ENCODE measurements at places on chromosomes 1 and 21. TPM values are rescaled to one million over a fixed set of nuclear protein-coding genes. Genes with fewer than 3 reads are reported as not detected.

CELA3A gene
- not detected for total RNA-seq

DNA sequence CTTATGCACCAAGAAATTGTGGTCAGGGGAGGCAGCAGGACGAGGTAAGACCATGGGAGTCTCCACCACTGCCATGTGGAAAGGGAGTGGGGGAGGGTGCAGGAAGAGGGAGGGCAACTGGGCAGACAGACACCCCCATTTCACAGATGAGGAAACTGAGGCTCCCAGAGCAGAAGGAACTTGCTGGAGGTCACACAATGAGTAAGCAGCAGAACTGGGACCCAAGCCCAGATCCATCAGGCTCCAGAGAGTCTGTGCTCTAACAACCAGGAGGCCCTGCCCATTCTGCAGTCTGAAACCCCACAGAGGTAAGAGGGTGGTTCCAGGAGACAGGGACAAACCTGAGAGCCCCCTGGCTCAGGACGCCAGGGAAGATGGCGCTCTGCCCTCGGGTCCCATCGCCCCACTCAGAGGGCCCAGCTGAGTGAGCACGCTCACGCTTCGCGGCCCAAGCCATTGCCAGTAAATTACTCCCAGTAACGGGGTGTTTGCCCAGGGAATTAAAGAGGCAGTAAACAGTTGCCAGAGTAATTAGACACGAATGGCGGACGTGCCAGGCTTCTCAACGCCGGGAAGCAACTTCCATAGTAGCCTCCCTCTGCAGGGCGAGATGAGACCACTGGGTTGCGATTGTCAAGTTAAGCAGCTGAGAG is 59.2 kb downstream of the MATN1 start:
- DNase-seq = no peak

DNA sequence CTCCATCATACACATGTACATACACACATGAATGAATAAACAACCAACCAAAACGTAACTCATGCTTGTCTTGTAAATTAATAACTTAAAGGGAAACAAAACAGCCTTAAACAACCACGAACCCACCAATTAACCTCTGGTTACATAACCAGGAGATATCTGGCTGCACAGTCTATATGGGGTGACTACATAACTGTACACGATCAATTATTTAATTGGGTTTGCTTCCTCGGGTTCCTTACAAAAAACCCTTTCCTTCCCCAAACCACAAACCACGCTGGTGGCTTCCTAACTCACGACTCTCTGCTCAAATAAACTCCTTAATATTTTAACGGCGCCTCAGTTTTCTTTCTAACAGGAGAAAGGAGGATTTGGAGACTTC is 744 bp downstream of the ZNF670 start:
- no peak for DNase-seq

- DNase-seq = no peak
These were observed 33.4 kb downstream of the TLR5 start for GRCh38 chr1:223109581-223110026.

DNA sequence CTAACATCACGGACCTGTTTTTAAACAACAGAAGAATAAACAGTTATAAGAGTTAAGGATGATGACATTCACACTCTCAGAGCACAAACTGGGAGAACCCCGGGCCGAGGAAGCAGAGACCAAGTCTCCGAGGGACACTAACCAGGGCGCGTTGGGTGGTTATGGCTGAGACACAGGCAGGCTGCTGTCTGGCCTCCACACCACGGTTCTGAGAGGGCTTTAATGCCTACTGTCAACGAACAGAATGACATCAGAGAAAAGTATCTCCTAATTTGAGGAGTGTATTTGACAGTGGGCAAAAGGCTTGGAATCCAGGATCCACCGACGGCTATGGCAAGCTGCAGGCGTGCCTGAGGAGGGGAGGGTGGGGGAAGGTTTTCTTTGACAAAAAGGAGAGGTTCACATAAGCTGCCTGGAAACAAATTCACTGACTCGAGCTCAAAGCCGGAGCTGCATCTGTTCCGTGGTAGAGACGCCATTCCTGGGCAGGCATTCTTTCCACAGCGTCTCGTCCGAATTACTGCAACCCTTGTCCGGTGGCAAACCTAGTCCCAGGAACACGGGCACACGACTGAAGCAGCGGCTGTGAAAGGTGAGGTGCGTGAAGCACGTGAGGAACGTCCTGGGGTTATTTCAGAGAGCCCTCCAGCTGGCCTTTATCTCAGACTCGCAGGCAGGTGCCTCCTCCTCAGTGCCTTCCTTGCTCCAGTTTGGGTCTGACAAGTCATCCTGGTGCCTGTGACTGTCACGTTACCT is 9.4 kb downstream of the POFUT2 start:
- no peak for DNase-seq

GRCh38 chr1:229025576-229025975 is 245.3 kb upstream of the RAB4A start:
- no peak for DNase-seq

LRRIQ3 gene
- total RNA-seq = 2.9 TPM

DNA sequence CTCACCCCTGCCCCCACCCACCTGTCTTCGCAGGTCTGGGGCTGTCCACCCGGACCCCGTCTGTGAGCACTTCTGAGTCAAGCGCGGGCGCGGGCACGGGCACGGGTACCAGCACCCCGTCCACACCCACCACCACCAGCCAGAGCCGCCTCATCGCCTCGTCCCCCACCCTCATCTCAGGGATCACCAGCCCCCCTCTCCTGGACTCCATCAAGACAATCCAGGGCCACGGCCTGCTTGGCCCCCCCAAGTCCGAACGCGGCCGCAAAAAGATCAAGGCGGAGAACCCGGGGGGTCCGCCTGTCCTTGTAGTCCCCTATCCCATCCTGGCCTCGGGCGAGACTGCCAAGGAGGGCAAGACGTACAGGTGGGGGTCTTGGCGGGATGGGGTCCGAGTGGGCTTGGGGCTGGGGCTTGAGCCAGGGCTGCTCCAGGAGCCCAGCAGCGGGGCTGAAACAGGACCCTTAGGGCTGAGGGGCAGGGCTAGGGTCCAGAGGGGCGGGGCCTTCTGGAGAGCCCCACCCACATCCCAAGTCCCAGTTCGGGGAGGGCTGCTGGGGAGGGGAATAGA is 23.9 kb downstream of the ZNF362 start:
- no peak for DNase-seq

GRCh38 chr1:212628813-212629415 is 20.4 kb downstream of the ATF3 start:
- no peak for DNase-seq

GRCh38 chr1:198986036-198986435 is 347.2 kb downstream of the PTPRC start:
- DNase-seq = no peak

RAB3B gene
- total RNA-seq = 0.13 TPM

GRCh38 chr1:21100481-21100921 is 76.2 kb downstream of the EIF4G3 start:
- no peak for DNase-seq

TMPRSS15 gene
- not detected for total RNA-seq

- DNase-seq = no peak
These were observed 15.5 kb upstream of the TFF3 start for GRCh38 chr21:42330380-42331371.

MAD2L2 gene
- 66.2 TPM for total RNA-seq

OR2M3 gene
- total RNA-seq = not detected

- DNase-seq = peak; percentile 27
These were observed 28.4 kb upstream of the C1orf159 start for GRCh38 chr1:1144122-1144842.

MYOG gene
- total RNA-seq = not detected

ZSWIM5 gene
- 1.4 TPM for total RNA-seq

DNA sequence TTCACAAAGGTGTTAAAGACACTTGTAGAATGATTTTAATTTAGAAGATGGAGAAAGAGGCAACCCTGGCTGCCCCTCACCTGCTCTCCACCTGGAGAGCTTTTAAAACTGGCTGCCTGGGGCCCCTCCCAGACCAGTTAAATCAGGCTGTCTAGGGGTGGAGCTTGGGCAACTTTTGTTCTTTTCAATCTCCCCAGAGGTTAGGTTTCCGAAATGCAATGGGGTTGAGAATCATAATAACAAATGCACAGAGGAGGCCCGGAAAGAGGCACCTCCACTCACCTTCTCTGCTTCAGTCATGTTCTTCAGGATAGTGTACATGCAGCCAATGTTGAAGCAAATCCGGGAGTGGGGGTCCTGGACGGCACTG is 400 bp downstream of the NCF2 start:
- no peak for DNase-seq

DNA sequence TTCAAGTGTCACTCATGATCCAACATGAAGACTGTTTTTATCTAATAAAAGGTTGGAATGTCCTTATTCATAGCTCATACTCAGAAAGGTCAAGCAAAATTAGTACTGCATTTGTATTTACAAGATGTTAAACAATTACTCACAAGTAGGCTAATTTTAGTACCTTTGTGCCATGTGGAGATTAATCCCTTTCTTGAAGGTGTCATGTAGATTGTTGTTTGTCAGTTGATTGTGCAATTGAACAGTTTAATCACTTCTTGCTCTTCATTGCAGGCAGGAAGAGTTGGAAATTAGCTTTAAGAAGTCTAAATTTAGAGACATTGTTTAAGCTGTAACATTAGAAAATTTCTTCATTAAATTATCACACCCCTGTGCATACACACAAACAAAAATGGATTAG is 847.1 kb downstream of the KCNT2 start:
- no peak for DNase-seq

DNA sequence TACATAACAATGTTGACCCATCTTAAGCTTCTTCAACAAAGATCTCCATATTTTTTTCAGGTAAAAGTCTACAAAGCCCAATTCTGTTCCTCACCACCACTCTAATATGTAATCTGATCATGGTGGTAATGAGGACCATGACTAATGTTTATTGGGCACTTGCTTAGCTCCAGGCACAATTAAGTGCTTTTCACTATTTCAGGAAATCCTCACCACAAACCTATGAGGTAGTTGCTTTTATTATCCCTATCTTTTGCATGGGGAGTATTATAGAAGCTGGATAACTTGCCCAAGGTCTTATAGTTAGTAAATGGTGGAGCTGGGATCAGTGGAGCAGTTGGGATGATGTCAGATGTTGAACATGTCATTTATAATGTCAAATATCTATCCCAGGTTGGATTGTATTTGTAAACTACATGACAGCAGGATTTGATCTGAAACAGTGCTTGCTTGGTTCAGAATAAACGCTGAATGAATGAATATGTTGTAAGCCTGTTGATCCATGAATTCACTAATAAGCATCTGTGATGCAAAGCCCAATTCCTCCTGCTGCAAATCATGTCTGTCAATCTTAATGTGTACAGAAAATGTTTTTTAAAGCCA is 283.3 kb upstream of the ST6GALNAC5 start:
- DNase-seq = no peak

DNA sequence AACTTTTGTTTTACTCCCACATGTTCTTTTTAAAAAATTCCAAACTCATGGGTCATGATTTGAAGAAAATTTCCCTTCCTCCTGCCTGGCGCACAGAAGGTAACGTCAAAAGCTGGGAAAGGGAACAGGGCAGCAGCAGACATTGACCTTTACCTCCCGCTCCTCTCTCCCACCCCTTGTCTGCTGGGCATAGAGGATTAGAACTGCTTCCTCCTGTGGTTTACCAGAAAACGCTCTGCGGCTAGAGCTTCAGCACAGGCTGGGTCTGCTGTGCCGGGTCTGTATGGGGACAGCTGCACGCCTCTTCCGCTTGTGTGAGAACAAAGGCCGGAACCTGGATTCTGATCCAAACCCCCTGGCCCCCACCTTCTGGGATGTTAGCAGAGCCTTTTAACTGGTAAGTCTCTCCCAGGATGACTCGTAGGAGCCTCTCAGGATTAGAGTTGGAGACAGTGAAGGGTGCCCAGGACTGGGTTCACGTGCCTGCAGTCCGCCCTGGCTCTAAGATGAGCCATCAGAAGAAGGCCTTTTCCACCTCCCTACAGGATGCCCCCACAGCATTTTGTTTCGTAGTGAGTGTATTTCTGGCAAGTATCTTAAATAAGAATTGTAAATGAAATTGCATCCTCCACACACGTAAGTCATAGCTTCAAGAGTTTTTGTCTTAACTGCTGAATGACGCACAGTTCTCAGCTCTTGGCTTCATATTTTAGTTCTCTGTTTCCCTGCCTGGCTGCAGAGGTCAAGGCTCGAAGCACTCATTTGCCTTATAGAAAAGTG is 5.2 kb downstream of the H6PD start:
- peak; percentile 46 for DNase-seq

DMRTA2 gene
- total RNA-seq = not detected
